ENCODE measurements at places on chromosomes 11 and 22.

DNA sequence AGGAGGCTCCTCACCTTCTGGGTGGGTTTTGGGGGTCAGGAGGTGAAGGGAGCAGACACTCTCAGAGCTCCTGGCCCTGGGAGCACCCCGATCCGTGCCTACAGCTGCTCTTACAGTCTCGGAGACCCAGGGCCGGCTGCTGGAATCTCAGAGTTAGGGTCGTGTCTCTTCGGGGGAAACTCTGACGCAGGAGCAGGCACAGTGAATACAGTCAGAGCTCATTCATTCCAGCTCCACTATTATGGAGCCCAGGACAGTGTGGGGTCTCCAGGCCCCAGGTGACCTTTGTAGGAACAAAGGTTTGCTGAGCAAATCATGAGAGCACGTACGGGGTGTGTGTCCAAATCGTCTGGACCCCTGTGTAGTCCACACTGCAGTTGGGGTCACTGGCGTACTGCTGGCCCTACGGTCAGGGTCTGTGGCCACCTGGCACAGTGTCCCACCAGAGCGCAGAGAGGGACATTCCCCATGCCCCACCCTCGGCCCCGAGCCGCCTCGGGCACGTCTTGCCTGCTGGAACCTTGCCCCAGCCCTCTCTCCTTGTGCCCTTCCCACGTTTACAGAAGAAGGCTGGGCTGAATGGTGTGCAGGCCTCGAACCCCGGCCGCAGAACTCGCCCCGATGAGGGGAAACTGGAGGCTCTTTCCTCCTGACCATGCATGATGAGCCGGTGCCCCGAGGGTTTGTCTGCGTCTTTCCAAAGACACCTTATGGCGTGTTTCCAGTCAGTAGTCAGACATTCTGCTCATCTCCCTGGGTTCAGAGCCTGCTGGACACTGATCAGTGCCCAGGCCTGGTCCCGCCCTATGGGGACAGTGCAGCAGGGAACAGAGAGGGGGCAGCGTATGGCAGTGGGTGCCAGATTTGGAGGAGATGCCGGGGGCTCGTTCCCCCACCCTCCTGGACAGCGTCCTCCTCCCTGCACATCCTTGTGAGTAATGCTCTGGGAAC lies 1166.6 kb downstream of the BRD1 start:
- DNase-seq: no peak

GRCh38 chr11:126423743-126424142 lies 68.3 kb downstream of the ST3GAL4 start:
- no peak for DNase-seq

DNA sequence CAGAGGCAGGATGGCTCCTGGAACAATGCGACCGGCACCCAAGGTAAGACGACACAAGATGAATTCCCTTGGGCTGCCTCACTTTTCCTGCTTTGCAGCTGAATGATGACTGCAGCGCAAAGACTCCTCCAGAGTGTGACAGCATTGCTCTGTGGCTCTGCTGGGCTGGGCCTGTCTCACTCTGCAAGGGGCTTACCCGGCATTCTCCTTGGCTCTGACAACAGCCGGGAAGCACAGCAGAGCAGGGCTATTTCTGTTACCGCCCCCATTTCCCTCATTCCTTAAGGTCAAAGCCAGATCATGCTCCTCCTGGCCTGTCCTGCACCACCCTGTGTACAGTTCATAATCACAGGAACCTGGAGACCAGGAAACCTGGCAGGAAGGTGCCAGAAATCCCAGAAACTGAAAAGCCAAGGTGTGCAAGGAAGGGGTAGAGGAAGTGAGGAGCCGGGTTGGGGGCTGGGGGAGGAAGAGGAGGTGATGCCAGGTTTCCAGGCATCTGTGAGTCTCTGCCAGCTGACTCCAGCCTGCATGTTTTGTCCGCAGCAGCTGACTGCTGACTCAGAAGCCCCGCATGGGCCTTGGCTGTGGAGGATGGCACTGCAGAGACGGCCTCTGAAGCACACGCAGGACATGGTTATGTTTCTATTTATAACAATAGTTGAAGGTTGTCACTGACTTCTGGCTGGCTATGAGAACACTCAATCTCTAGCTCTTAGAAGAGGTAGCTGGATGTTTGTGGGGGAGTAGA lies 113.6 kb downstream of the MICAL3 start:
- DNase-seq: peak; percentile 72

GRCh38 chr11:106032861-106033260 lies 10.8 kb upstream of the MSANTD4 start:
- no peak for DNase-seq

DNA sequence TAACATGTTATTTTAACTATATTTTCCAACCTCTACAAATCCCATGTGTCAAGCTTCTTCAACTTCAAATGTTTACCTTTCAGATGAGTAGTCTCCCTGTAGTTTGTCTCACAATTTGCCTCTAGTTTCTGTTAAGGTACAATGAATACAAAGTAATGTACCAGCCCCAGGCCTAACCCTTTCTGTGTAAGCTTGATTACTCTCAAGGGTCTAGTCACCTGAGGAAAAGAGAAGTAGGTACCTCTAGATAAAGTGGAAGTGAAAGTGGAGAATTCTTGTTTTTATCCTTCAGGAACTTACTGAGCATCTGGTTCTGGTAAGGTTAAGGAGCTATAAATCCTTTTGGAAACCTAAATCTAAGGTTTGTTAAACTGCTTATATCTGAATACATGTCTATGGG lies at the start of gene OR51A7:
Gene OR51A7, plus strand, starts transcription at position 300 of the 400 bp plus-strand sequence. CDS start 3,587 bp downstream, outside the sequence.
- no peak for DNase-seq
